Activated CD8-positive, alpha-beta memory T cell treated with anti-CD3 and anti-CD28 coated beads for 24 hours (primary cell): ENCODE measurements at places on chromosomes 13 and 19.
A peak's percentile ranks its signal among the peaks of the same experiment; 100 is the strongest.

DNA sequence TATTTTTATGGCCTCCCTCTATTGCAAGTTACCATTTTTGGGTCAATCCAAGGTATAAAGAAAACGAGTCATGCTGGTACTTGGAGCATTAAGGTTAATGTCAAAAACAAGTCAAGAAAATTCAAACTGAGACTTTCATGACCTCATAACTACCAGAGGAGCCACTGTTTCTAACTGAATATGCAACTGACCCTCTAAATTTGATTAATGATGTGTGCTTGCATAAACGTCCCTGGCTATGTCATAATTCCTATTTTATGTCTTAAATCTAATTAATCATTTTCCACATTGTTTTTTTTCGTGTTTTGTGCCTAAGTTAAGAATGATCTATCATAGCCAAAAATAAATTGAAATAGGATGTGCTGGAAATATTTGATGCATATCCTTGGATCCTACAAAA is 396.7 kb upstream of the GPC6 start:
- DNase-seq = no peak

DNA sequence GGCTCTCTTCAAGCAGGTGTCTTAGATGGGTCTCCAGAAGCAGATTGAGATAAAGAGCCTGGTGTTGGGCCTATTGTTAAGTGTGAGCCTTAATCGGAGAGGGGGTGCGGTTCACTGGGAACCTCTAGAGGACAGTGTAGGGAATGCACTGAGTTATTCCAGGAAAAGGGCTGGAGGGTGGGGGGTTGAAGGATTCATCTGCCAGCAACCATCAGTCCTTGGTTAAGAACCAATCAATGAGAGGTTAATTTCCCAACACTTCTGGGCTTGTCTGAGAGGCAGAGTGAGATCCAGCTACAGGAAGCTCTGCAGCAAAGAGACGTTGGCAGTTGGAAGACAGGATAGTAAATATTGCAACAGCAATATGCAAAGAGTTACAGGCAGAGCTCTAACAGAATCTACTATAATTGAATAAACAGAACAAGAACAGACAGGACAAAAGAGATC is 28.7 kb downstream of the CYP4F2 start:
- peak; percentile 50 for DNase-seq

DNA sequence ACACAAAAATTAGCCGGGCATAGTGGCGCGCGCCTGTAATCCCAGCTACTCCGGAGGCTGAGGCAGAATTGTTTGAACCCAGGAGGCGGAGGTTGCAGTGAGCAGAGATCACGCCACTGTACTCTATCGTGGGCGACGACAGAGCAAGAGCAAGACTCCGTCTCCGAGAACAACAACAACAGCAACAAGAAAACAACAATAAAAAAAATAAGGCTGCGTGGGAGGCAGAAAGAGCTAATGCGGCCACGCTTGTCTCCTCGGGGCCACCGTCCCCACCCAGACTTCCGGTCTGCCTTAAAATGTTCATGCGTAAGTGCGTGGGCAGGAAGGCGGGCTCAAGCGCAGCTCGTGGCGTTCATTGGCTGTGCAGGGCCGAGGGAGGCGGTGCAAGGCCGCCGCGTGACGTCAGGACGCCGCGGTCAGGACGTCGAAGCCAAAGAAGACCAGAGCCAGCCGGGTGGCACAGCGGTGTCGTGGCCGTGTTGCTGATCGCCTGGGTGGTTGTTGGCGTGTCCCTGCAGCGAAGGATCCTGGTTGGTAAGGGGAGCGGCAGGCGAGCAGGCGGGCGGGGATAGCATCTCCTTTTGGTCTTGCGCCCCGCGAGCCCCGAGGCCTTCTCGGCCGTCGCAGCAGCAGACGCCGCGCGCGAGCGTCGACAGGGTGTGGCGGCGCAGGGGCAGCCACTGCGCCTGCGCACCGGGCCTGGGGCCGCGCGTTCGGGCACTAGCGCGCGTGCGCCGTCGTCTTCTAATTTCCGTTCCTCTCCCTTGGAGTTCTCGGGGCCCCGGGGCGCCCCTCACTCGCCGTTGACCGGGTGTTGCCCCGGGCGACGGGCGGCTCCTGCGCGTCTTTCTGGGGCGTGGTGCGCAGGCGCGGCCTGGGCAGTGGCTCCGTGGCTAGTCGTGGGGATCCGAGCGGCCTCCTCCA is at the start of gene LENG8:
TSS of gene LENG8 (plus strand) at position 426 of the 927 bp plus-strand sequence. CDS start 2,146 bp downstream, outside the sequence.
- DNase-seq = peak; percentile 99

GRCh38 chr13:80633251-80633650 is 292.3 kb upstream of the SPRY2 start:
- DNase-seq = no peak

GRCh38 chr13:57724486-57725272 is 93.1 kb downstream of the PCDH17 start:
- no peak for DNase-seq

DNA sequence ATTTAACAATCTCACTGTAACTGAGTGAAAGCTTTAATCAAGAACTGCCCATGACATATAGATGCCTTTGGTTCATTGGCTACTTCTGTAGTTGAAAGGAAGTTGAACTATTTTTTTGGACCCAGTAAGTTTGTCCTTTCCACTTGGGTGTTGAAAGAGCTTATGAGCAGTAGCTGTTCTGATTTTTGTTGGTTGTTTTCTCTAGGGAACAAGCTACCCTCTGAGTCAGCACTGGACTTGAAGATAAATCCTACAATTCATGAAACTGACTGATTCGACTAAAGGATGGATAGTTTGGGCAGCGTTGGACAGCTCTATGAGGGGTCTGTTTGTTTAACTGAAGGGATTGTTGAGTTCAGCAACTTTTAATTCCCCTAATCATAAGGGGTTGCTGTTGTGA is 101.0 kb downstream of the PAN3 start:
- DNase-seq = no peak

- DNase-seq = no peak
Observed at GRCh38 chr13:65036999-65037398, 2193.1 kb downstream of the PCDH9 start.

DNA sequence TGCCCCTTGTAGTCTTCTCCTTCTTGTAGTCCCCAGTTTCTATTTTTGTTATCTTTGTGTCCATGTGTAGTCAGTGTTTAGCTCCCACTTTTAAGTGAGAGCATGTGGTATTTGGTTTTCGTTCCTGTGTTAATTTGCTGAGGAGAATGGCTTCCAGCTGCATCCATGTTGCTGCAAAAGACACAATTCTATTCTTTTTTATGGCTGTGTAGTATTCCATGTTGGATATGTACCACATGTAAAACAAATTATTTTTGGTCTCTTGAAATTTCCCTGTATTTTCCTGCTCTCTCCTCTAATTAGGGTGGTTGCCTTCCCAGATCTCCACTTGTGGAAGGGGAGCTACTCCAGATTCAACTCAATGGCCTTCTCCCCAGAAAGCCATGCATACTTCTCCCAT is 813.8 kb downstream of the UQCRFS1 start:
- no peak for DNase-seq

GRCh38 chr13:51935326-51936171 is 73.8 kb downstream of the CCDC70 start:
- no peak for DNase-seq

DNA sequence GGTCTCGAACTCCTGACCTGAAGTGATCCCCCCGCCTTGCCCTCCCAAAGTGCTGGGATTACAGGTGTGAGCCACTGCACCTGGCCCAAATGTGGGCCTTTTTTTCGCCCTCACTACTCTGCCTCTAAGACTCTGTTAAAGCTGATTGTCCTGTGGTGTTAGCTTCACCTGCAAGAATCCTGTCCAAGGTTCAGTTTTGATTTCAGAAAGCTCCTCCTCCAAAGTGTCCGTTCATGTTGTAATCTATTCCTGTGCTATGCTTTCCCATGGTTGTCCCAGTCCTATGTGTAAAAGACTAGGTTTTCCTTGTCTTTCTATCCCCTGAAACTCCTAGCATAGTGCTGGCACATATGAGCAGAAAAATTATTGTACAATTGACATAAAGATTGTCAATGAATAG is 440.9 kb downstream of the KLF5 start:
- no peak for DNase-seq

GRCh38 chr19:55176076-55176475 is 4.0 kb downstream of the SYT5 start:
- no peak for DNase-seq

DNA sequence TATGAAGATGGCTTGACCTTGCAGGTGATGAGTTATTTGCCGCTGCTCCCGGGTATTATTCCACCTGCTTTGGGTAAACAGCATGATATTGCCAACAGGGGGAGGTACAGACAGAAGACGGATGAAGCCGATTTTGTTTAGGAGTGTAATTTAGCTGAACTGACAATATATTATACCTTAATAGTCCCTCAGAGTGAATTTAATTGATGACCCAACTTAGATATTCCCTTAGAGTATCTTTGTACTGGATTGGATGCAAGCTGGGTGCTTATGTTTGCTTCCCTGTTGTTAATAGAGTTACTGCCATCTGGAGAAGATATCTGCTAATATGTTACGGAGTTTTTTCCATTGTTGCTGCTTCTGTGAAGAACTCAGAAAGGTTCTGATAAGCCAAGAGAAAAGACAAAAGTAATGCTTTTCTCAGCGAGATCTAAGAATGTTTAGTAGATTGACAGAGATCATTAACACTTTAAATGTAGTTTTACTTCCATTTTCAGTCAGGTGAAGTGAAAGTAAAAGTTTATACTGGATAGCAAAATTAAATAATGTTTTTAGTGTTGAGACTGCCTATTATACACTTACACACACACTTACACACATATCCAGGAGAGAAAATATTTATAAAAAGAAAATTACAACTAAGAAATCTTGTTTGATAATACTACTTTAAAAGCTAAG is 2220.8 kb upstream of the PCDH20 start:
- no peak for DNase-seq

- no peak for DNase-seq
Observed at GRCh38 chr19:7250951-7251350, 43.3 kb downstream of the INSR start.

DNA sequence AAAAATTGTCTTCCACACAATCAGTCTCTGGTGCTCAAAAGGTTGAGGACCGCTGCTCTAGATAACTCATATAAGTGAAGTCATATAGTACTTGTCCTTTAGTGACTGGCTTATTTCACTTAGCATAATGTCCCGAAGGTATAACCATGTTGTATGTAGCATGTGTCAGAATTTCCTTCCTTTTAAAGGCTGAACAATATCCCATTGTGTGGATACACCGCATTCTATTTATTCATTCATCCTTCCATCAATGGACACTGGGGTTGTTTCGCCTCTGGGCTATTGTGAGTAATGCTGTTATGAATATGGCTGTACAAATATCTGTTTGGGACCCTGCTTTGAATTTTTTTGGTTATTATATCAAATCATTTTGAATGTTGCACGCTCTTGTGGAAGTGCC is 4.6 kb upstream of the LYPD5 start:
- DNase-seq = no peak

DNA sequence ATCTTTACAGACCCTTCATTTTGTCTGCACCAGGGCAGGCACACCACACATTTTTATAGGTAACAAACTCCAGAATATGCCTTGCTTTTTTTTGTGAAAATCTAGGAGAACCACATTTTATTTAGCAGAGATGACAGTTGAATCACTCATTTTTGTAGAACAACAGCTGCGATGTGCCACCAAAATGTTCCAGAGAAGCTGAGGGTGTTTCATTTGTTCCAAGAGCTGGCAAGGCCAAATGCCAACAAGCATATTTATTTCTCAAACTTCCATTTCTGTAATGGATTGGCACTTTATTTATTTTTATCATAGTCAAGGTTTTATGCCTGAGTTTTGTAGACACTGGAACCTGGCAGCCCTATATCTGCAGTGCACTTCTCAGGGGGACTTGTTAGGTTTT is 10.4 kb downstream of the OLFM4 start:
- no peak for DNase-seq

GRCh38 chr19:41991025-41991424 is 3.0 kb downstream of the ATP1A3 start:
- DNase-seq = no peak

DNA sequence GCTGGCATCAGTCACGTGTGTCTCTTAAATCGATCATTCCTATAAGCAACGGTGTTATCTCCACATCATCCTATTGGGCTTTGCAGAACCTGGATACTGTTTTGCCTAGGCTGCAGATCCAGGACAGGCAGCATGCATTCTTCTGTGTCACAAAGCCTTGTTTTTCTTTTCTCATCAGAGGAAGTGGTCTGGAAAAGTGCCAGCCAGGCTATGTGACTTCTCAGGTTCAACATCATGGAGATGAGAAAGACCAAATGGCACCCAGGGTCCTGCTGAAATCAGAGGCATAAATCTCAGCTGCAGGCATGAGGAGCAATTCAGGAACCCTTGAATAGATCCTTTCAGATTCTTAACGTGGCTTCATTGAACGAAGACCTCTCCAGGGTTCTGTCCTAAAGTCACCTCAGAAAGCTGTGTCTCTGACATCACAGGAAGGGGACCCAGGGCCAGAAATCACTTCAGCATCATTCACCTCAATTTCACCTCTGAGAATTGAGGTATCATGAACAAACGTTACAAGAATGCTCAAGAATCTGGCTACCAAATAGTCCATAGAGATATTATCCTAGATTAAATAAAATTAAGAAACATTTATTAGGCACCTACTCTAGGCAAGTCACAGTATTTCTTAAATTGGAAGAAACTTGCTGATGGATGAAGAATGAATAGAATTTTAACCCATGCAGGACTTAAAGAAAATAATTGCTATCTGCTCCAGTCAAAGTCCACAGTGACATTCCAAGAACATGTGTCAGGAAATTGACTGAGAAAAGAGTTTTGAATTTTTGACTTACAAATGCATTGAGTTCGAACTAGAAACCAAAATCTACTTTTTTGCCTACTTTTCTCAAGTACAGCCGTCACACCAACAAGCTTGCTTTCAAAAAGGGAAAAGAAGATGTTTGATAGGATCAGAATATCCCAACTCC is 124.1 kb downstream of the COG6 start:
- DNase-seq = no peak

DNA sequence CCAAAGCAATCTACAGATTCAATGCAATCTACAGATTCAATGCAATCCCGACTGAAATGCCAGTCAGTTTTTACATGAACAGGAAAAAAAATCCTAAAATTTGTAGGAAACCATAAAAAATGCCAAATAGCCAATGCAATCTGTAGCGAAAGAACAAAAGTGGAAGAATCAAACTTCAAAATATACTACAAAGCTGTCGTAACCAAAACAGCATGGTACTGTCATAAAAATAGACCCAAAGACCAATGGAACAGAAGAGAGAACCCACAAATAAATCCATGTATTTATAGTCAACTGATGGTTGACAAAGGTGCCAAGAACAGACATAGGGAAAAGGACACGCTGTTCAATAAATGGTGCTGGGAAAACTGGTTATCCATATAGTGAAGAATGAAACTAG is 17.7 kb downstream of the ZNF829 start:
- no peak for DNase-seq

- peak; percentile 94 for DNase-seq
Observed at GRCh38 chr19:3360421-3361383, 5.7 kb upstream of the NFIC start.

- no peak for DNase-seq
Observed at GRCh38 chr13:73870036-73870741, 264.0 kb downstream of the KLF12 start.

- no peak for DNase-seq
Observed at GRCh38 chr19:16773259-16773658, 53.6 kb downstream of the NWD1 start.
